ENCODE measurements at places on chromosomes 6 and 20.

DNA sequence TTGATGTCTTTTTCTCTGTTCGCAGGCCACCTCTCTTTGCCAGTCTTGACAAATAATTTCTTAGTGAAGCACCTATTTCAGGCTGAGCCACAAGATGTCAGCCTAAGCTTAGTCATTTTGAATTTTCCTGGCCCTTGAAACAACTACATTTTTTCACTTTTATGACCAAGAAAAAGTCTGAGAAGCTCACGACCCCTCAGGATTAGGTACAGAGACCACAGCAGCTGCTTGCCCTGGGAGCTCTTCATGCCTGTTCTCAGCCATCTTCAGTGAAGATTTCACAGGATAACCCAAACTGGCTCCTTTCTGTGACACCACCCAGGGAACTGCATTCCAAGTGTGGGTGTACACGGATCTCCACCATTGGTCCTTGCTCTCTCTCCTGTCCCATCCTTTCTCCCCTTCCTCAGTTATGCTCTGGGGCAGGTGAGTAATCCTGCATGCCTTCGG lies 38.4 kb upstream of the SPTLC3 start:
- no peak for DNase-seq

DNA sequence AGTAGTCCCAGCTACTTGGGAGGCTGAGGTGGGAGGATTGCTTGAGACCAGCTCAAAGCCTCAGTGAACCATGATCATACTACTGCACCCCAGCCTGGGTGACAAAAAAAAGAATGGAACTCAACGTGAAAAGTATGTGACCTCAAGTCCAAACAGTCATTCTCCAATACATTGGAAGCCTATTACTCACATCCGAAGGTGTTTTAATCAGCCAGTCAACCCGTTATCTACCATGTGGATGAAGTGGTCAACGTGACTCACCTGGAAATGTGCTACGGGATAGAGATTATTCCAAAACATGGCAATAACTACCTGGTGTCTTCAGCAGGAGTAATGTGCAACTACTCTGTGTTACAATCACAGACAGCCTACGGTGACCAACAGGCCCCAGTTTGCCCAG lies 85.8 kb upstream of the TOP1 start:
- no peak for DNase-seq

- peak; percentile 54 for DNase-seq
These were observed 6.5 kb downstream of the PEDS1 start for GRCh38 chr20:50146732-50147662.

GRCh38 chr20:35807877-35808276 lies 36.1 kb downstream of the PHF20 start:
- DNase-seq = no peak

DNA sequence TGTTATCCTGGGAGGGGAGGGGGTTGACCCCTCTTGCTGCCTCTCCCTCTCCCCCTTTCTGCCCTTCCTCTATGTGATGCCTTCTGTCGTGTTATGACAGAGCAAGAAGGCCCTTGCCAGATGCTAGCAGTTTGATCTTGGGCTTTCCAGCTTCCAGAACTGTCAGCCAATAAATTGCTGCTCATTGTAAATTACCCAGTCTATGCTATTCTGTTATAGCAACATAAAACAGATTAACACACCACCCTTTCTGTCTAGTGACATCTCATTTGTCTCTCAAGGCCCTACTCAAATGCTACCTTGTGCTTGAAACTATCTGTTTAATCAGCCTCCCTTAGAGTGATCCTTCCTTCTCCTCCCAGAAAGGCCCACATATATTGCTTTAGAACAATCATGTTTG lies 16.4 kb upstream of the MAP3K4 start:
- no peak for DNase-seq

- DNase-seq = no peak
These were observed 290.9 kb upstream of the RNF217 start for GRCh38 chr6:124671324-124671723.

DNA sequence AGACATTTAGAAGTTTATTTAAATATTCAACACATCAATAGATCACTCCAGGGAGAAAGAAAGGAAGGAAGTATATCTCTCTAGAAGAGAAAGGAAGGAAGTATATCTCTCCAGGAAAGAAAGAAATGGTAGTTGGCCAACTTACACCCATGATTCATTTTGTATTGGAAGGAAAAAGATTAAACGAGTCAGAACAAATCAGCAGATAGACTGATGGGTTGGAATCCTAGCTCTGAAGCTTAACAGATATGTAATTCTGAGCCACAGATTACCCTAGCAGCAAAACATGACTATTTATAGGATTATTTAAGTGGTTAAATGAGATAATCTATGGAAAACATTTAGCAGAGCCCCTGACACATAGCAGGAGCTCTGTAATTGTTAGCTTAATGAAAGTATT lies 27.1 kb downstream of the COL12A1 start:
- DNase-seq = no peak

DNA sequence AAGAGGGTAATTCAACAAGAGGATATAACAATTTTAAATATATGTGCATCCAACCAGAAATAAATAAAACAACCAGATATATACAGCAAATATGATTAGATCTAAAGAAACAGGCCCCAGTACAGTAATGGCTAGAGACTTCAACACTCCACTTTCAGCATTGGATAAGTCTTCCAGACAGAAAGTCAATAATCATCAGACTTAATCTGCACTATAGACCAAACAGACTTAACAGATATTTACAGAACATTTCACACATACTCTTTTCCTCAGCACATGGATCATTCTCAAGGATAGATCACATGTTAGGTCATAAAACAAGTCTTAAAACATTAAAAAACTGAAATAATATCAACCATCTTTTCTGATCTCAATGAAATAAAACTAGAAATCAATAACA lies 62.7 kb upstream of the MTRF1L start:
- DNase-seq = no peak

GRCh38 chr6:11142296-11143027 lies 30.9 kb upstream of the ERVFRD-1 start:
- no peak for DNase-seq

DNA sequence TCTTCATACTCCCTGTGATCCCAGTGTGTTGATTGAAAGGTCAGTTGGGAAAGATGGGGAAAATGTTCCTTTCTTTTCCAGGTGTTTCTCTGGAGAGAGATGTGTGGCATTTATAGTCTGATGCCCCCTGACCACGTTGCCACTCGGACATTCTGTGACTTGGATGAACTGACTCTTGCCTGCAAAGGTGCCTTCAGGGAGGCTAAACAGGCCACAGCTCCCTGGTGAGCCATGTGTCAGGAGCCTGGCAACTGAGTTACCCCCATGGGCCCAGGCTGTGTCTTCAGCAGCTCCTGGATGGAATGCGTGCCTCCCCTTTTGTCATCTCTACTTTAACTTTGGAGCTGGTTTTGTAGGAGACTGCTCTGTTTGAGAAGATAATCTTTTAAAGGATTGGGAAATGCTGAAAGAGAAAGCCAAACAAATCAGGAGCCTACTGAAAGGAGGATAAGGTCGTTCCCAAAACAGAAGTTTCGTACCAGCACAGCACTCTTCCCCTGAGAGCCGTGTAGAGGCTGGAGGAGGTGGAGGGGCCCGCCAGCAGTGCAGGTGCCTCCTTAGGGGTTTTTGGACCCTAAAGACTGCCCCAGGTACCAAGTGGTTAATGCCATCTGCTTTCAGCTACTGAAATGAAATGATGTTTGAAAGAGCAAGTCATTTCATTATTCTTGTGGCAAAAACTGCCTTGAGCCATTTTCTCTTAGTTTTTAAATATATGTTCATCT lies 322.8 kb downstream of the ZFAND3 start:
- no peak for DNase-seq

- no peak for DNase-seq
These were observed 40.0 kb downstream of the KATNA1 start for GRCh38 chr6:149608381-149608982.

- DNase-seq = no peak
These were observed 478.7 kb downstream of the HTR1B start for GRCh38 chr6:76984572-76984971.

DNA sequence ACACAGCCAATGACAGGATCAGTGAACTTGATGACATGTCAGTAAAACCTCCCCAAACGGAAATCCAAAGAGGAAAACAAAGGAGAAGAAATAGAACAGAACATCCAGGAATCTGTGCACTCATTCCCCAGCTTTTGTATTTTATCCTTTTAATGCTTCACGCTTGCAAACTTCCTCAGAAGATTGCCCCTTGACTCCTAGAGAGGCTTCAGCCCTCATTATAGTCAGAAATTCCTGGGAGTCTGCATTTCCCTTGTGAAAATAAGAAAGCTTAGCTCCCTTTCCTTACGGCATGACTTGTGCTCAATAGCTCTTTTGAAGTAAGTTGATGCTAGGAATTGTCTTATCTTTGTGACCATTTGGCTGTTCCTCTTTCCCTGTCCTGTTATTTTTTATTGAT lies 313.6 kb upstream of the OPRM1 start:
- no peak for DNase-seq

DNA sequence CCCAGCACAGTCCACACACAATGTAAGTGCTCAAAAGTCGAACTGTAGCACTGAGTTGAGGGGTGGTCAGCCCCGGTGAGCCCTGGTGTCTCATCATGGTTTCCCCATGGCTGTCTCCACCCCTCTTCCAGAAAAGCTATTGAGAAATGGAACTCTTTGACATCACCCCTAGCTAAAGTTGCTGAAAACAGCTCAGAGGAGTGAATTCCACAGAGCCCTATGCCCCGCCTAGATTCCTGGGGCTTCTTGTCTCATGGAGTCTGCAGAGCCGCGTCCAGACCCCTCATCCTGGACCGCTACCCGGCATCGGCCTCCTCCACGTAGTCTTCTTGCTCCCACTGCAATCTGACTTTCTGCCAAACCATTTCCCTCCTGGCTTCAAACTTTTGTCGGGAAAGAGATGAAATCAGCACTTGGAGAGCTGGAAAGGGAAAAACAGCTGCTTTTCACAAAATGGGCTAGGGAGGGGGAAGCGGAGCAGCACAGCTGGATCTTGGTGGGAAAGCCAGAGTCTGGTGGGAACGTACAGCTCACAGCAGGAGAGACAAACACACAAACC lies 132.2 kb downstream of the SNX5 start:
- no peak for DNase-seq

DNA sequence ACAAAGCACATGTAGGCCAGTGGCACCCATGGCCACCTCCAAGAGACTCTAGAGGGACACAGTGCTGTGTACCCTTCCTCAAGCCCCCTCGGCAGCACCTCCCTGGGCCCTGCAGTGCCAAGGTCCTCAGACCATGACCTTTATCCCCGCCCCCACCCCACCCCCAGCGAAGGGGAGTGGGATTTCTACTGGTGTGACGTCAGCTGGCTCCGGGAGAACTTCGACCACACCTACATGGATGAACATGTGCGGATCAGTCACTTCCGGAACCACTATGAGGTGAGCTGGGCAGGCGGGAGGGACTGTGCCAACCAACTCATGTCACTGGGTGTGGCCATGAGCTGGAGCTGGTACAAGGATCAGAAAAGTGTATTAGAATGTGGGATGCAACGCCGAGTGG lies 38.0 kb downstream of the TTLL9 start:
- no peak for DNase-seq

- DNase-seq = no peak
These were observed 640.2 kb upstream of the MMS22L start for GRCh38 chr6:97923249-97923648.

GRCh38 chr6:127262896-127263295 lies 3.8 kb upstream of the RNF146 start:
- no peak for DNase-seq

- DNase-seq = no peak
These were observed 47.6 kb downstream of the TNFAIP3 start for GRCh38 chr6:137914530-137915193.

DNA sequence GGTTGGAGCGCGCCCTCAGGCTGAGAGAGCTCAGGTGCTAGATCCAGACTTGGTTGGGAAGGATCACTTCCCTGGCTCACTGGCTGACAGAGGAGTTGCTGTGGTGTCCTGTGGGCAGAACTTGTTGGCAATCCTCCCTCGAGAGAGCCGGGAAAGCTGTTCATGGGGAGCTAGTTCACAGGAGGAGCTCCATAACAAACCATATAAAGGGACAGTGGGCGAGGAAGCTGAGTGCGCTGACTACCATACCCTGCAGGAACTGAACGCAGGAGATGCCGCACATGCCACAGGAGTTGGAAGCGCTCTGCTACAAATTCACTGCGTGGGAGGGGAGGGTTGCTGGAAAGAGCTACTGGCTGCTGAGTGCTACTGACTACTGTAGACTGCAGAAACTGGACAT lies 243.2 kb downstream of the OGFRL1 start:
- no peak for DNase-seq

DNA sequence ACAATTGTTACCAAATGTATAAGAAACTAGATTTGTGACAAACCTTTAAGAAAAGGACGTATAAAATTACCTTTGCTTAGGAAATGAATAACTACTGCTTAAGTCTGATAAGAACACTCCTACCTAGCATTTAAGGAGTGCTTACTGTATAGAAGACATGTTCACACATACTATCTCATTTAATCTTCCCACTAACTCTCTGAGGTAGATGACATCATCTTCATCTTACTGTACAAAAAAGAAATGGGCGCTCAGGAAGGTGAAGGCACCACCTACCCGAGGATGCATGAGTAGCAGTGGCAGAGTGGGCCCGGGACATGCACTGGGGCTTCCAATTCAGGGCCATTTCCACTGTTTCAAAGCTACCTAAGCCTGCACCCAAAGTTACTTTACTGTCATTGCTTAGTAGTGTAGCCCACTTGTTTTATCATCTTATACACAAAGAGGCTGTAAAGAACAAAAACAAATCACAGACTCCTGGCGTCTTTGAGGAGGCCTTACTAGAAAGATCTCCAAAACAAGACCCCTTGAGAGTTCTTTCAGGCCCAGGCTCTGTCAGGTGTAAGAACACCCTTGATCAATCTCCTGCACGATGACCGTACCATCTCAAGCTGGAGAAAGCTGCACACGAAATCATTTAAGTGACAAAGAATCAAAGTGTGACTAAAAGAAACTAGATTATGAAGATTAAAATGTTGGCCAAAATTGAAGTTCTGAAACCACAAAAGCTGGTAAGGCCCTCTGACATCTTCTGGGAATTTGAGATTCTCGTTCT lies 128.0 kb downstream of the INSM1 start:
- no peak for DNase-seq

GRCh38 chr6:116352515-116353471 lies 18.0 kb upstream of the DSE start:
- DNase-seq = no peak

DNA sequence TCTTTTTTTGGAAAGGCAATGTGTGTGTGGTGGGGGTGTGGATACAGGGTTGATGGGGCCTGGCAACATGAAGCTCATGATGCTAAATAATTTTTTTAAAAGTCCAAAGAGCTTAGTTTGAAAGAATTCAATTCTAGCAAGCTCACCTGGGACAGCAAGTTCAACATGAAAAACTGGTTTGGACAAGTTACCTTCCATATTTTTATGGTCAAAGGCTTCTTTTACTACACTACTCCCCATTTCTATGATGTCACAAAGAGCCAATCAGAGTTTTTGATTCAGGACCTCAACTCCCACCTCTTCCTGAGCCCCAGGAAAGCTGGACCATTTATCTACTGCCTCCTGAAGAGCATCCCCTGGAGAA lies 66.1 kb upstream of the CTNNBL1 start:
- no peak for DNase-seq

Data from activated CD4-positive, alpha-beta T cell treated with anti-CD3 and anti-CD28 coated beads for 24 hours (primary cell).